ENCODE measurements at places on chromosomes 3 and 15.

GRCh38 chr15:43928152-43928551 lies 101.3 kb downstream of the WDR76 start:
- DNase-seq: no peak

GRCh38 chr15:73866481-73866880 lies 6.9 kb upstream of the TBC1D21 start:
- DNase-seq: no peak

DNA sequence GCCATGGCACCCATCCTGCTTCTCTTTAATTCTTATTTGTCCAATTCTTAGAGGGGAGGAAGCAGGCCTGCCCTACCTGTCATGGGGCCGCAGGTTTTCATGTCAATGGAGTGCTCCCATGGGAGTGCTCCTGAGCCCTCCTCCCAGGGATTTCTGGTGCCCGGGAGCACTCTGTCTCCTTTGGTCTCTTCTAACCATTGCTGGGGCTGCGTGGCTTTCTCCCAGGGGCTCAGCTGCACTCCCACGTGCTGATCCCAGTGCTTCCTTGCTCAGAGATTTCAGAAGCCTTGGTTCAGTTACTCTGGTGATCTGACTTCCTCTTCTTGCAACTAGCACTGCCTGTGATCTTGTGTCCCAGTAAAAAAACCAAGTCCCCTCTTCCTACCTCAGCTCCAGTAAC lies 68.0 kb upstream of the ARL8B start:
- no peak for DNase-seq

DNA sequence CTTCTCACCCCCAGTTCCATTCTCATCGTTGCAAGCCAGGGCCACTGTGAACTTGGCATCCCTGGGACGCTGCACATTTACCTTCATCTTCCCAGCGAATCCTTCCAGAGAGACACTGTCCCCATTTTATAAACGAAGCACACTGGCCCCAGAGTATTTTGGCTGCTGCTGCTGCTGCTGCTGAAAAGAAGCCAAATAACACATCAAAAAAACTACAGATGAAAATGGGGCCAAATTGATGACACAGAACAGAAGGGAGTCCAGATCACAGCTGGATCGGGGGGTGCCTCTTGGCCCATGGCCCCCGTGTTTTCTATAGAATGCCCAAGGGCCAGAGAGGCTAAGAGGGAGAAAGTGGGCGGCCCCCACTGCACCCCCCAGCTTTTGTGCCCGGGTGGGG lies 221.0 kb upstream of the IGF1R start:
- no peak for DNase-seq

GRCh38 chr3:88000853-88001252 lies 58.0 kb downstream of the CGGBP1 start:
- no peak for DNase-seq

GRCh38 chr3:53818221-53819162 lies 27.7 kb downstream of the CHDH start:
- no peak for DNase-seq

DNA sequence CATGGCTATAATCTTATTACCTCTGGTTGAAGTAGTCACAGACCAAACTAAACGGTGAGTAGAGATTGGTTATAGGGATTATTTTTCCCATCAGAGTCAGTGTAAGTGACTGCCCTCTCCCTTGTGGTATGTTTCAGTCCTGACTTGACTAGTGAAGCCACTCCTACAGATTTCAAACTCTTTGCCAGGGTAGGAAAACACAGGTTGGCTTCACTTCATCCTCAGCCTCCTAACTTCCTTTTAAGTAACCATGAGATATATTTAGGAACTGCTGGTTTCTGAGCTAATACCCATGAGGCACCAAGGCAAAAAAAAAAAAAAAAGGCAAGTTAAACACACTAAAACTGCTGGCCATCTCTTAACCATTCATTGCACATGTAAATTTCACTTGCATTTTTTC lies 349.2 kb upstream of the MCTP2 start:
- no peak for DNase-seq

DNA sequence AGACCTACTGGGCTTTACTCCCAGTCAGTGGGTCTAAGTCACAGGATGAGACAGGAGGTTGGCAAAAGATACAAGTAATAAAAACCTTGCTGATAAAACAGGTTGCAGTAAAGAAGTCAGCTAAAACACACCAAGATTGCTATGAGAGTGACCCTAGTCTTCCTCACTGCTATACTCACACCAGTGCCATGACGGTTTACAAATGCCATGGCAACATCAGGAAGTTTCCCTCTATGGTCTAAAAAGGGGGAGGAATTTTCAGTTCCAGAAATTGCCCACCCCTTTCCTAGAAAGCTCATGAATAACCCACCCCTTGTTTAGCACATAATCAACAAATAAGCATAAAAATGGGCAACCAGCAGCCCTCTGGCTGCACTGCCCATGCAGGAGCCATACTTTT lies 966.7 kb upstream of the ROBO1 start:
- no peak for DNase-seq

- DNase-seq: peak; percentile 46
These were observed 12.9 kb downstream of the VPS18 start for GRCh38 chr15:40906991-40907802.

DNA sequence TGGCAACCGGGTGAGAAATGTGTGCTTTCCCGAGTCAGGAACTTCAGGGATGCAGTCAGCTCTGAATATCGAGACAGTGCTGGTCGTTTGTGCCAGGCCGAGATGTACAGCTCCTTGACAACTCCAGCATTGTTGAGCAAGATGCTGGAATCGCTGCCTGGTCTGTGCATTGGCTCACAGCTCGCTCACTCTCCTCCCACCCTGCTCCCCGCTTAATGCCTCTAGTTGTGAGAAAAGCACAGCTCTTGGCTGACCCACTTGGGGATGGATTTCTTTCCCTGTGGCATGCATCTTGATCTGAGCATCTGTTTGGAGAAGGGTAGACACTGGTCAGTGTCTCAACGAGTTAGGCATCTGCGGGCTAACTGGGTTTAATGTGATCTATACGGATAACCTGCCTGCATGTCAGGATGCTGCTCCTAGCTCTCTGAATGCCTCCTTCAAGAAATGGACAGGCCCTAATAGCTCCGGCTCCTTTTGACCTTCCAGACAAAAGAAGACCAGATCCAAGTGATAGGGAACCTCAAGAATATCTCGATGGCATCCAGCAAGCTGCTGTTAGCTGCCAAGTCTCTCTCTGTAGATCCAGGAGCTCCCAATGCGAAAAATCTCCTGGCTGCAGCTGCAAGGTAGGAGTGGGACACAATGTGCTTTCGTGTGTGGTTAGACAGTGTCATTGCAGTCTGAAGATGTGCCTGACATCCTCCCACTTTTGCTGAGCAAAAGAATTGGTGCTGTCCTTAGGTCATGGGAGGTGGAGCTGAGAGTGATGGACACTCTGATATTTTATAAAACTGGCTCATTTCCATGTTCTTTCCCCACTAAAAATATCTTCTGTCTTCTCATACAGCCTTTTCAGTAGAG lies 302.2 kb upstream of the TPM1 start:
- no peak for DNase-seq

- no peak for DNase-seq
These were observed 1.2 kb upstream of the EIF3J start for GRCh38 chr15:44535523-44536301.

- no peak for DNase-seq
These were observed 26.3 kb downstream of the CCNL1 start for GRCh38 chr3:157133434-157134320.

DNA sequence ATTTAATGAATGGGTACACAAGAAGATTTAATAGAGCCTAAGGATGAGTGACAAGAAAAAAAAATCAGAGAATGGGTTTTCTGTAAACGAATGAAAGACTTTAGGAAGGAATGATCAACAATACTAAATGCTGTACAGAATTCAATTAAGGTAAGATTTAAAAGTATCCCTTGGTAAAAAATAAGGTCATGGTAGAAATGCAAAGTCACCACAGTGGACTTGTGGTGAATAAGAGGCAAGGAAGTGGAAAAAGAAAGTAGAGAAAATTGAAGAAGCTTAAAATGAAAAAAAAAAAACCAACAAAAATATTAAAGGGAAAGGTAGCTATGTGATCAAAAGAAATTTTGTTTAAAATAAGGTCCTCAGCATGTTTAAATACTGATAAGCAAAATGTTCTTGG lies 82.4 kb downstream of the PLSCR2 start:
- no peak for DNase-seq

- no peak for DNase-seq
These were observed 237.7 kb upstream of the AZI2 start for GRCh38 chr3:28586325-28586724.

GRCh38 chr3:169545606-169546005 lies 117.9 kb downstream of the MECOM start:
- DNase-seq: no peak

GRCh38 chr3:39907981-39908380 lies 98.6 kb downstream of the MYRIP start:
- DNase-seq: no peak

- DNase-seq: no peak
These were observed 56.7 kb upstream of the CMTM8 start for GRCh38 chr3:32181796-32182195.

DNA sequence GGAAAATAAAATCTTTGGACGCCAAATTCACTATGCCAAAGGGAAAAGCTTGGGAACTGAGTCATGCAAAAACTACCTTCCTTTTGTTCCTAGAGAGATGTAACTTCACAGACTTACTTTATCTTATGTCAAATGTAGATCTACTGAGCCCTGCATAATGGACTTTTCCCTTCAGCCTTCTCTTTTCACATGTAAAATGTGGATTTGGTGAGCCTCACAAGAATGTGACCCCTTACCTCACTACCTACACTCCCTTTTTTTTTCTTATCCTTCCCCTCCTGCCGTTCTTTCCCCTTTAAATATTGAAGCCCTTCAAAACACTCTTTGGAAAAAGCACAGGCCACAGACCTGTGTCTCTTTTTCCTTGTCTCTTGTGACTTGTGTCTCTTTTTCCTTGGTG lies 14.0 kb upstream of the PCCB start:
- DNase-seq: no peak

Data from T-helper 22 cell (primary cell).